Activated CD8-positive, alpha-beta memory T cell treated with anti-CD3 and anti-CD28 coated beads, Interleukin-2, amount 10 ng/mL, durations not matched to agents 7 days and 5 days (primary cell): ENCODE measurements at places on chromosomes 6 and 20.

DNA sequence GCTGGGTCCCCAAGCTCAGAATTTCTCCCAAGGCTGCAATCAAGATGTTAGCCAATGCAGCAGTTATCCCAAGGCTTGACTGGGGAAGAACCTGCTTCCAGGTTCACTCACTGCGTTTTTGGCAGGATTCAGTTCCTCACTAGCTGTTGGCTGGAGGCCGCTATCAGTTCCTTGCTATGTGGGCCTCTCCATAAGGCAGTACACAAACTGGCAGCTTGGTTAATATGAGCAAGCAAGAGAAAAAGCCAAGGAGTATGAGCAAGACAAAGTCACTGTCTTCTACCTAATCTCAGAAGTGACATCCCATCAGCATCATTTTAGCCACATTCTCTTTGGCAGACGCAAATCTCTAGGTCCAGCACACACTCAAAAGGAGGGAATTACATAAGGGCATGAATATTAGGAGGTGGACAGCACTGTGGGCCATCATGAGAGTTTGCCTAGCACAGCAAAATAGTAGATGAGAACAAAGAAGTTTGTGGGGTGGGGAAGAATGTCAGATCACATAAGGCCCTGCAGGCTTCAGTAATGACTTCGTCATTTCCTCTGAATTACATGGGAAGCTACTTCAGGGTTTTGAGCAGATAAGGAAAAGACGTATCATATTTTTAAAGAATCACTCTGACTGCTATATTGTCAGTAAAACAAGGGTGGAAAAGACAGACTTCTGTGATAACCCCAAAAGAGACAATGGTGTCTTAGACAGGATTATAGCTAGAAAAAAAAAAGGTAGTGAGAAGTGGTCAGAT is 25.5 kb downstream of the LMBRD1 start:
- DNase-seq, result no peak

DNA sequence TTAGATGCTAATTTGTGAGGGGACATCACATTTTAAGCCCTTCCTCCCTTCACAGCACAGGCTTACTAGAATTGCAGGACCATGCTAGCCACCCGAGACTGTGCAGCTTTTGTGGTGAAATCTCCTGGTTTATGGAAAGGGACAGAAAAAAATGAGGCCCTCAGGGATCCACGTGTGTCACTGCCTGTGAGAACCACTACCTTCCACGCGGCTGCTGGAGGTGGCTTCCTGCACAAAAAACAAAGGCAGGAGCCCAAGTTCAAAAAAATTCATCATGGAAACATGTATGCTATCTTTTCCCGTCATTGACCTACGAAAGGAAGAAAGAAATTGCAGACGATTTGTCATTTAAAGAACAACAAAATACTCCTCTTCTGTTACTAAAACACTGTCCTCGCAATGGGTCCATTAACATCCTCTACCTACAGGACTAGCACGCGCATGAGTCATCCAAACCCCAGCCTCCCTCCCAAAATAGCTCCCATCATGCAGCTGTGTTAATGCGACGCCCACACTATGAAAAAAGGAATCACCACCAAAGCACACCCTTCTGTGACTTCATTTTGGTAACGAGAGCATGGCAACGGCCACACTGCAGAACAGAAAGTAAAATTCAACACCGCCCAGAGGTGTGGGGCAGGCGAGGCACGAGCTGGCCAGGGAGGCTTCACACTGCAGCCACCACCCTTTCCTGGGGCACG is 45.7 kb downstream of the RAMACL start:
- peak; percentile 85 for DNase-seq

- DNase-seq, result no peak
These were observed 309.5 kb downstream of the RNGTT start for GRCh38 chr6:88653936-88654335.

GRCh38 chr20:53129563-53129962 is 157.4 kb downstream of the TSHZ2 start:
- DNase-seq, result no peak

DNA sequence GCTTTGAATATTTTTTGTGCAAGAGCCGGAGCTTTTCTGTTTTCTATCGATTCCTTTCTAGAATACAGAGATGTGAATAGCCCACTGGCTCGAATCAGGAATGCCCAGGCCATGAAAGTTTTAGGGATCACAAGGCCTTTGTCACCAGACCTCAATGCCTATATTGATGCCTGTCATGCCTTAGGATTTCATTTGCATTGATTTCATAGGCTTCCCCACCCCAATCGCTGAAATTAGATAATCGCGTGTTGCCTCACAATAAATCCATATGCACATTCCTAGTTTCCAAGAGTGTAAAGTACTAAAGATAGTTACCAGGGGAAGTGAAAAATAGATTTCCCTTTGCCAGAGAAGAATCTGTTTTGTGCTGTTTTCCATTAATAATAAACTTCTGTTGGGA is 150.8 kb downstream of the SASH1 start:
- DNase-seq, result no peak

DNA sequence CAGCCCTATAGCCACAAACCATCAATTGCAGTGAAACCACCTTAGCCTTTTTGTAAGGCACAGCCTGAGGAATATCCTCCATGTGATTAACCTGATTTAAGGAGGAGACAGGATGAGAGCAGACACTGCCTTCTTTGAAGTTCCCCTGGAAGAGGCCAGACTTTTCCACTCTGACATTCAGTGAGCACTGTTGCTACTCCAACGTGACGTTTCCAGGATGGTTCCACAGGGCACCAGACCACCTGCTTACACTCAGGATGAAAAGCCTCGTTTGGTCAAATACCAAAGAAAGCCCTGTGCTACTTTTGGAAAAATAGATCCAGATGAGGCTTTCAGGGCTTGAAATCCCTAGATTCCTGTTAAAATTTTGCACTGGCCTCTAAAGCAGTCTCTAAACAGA is 1102.1 kb upstream of the FLRT3 start:
- no peak for DNase-seq

GRCh38 chr6:52157301-52157941 is 28.8 kb upstream of the IL17A start:
- no peak for DNase-seq

GRCh38 chr6:166019214-166019613 is 148.4 kb downstream of the TBXT start:
- DNase-seq, result no peak

DNA sequence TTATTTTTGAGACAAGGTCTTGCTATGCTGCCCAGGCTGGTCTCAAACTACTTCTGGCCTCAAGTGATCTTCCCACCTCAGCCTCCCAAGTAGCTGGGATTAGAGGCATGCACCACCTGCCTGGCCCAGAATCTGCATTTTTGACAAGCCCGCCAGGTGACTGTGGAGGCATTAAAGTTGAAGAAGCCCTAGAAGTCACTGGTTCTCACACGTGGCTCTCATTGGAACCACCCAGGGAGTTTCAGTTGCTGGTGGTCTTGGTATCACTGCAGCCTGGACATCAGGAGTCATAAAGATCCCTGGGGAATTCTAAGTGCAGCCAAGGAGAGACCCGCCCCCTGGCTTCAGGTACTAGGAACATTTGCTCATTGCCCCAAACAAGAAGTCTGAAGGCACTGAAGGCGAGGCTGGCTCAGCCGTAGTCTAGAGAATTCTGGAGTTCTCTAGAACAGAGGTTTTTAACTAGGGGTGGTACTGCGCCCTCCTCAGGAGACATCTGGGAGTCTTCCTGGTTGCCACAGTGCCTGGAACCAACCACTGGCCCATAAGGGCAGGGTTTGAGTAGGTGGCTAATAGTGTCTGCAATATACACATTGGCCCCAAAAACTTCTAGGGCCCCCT is 182.8 kb downstream of the ZMYND8 start:
- no peak for DNase-seq

GRCh38 chr6:12973386-12973785 is 256.8 kb downstream of the PHACTR1 start:
- no peak for DNase-seq

- DNase-seq, result no peak
These were observed 438.4 kb upstream of the FLRT3 start for GRCh38 chr20:14775778-14776177.

DNA sequence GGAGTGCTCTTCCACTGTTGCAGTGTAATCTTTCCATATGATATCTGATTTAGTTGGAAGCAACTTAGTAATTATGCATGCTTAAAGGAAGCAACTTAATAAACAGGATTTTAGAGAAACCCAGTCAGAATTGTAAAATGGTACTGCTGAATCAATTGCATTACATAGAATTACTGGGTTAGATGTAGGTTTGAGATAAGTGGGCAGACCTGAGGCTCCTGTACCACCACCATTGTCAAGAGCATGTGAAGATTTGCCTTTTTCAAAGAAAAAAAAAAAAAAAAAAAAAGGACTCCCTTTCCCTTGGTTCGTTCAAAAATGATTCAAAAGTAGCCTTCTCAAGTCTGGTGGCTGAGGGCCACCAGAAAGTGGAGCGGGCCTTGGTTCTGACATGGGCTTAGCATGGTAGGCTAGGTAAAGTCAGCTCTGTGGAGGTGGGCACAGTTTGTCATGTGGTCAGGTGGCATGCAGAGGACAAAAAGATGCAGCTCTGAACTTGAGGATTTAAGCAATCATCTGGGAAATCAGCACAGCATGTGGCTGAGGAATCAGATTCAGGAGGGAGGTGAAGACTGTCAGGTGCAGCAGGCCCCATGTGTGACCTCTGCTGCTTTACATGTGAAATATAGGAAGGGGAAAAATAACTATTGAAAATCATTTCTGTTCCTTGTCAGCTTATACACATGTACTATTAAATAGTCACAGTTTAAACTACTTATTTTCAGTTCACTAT is 32.4 kb downstream of the ARID1B start:
- DNase-seq, result no peak

DNA sequence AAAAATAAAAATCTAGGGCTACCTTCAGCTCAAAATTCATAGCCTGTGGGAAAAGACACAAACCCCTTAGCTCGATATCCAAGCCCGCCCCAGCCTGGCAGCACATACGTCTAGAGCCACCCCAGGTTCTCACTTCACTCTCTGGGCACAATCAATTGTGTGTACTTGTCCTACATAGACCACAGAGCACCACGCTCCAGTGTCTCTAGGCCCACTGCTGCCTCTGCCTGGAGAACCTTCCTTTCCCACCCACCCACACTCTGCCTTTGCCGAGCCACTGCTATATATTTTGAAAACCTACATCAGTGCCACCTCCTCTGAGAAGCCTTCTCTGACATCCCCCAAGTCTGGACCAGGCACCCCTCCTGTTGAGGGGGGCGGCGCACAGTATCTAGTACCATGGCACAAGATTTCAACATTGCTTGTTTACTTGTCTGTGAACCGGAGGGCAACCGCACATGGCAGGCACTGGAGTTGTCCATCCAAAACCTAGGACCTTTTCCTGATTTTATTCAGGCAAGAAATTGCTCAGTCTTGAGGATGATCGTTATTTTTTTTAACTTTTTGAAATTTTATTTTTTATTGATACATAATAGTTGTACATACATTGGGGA is 141.5 kb downstream of the UNC5CL start:
- no peak for DNase-seq

DNA sequence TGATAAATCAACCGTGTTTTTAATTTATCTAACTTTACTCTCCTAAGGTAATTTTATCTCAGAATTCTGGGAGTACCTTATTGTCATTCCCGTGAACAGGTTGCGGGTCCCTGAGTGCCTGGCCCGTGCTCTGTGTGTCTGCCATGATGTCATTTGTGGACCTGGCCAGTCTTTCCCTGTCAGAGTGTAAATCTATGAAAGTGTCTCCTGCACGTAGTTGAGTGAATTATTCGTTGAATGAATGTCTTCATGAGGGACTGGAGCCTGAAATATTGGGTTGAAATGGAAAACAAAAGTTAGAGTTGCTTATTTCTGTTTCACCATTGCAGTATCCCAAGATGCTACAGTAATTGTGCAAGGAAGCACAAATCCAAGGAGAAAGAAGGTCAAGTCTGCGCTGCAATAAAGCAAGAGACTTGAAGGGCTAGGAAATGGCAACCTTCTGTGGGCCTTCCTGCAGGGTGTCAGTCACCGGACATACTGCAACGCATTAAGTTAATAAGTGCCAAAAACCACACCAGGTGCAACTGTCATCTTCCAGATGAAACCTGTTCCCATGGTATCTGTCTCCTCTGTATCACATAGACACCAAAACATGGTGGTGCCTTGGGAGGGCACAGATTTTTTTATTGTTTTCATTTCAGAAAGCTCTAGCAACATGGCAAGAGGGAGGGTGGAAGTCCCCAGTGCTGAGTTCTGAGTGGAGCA is 135.5 kb downstream of the ZDHHC14 start:
- DNase-seq, result peak; percentile 22

GRCh38 chr20:62052336-62052841 is 13.3 kb downstream of the TAF4 start:
- DNase-seq, result no peak

- no peak for DNase-seq
These were observed 65.3 kb upstream of the VGLL2 start for GRCh38 chr6:117200067-117200466.

GRCh38 chr20:8049310-8049709 is 29.7 kb upstream of the TMX4 start:
- DNase-seq, result no peak

DNA sequence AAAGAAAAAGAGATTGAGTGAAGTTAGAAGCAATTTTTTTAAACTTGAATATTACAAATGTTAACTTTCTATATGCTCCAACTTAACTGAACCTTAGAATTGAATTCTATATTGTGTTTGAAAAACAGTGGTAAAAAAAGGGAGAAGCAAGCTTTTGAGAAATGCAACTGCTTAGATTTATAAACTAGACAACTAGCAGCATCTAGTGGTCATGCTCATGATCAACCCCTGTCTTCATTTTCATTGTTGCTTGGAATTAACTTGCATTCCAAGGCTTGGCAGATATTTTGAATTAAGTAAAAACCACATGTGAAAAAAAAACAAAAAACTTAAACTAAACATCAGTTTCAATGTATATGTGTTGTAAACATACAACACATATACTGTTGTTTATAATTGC is 113.1 kb downstream of the C6orf58 start:
- DNase-seq, result no peak

GRCh38 chr6:97095311-97095850 is 170.9 kb downstream of the KLHL32 start:
- DNase-seq, result no peak

- no peak for DNase-seq
These were observed 73.2 kb downstream of the NPEPL1 start for GRCh38 chr20:58765780-58766179.

DNA sequence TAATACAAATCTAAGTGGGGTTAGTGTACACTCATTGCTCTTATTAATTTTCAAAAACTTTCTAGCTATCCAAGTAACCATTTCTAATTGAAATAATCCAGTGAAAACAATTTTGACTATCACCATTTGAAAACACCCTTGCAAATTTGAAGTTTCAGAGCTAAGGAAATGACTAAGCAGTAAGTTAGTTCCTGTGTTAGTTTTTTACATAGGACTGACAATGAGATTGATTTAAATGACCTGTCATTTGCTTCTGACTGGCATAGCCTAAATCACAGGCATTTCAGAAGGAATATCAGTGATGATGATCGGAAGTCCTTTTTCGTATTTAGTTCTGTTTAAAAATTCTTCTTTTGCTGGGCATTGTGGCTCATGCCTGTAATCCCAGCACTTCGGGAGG is 27.0 kb downstream of the STK4 start:
- DNase-seq, result no peak

DNA sequence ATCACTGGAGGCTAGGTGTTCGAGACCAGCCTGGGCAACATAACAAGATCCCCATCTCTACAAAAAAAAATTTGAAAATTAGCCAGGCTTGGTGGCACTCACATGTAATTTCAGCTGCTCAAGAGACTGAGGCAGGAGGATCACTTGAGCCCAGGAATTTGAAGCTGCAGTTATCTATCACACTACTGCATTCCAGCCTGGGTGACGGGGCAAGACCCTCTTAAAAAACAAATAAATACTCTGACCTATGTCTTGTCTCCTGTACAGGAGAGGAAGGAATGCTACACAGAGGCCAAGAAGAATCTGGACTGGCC is 25.8 kb downstream of the COX4I2 start:
- DNase-seq, result no peak

GRCh38 chr6:87860902-87861301 is 158.9 kb upstream of the AKIRIN2 start:
- DNase-seq, result no peak
